Inflammatory macrophage (primary cell): ENCODE measurements at places on chromosomes 2 and 18.
A peak's percentile ranks its signal among the peaks of the same experiment; 100 is the strongest.

DNA sequence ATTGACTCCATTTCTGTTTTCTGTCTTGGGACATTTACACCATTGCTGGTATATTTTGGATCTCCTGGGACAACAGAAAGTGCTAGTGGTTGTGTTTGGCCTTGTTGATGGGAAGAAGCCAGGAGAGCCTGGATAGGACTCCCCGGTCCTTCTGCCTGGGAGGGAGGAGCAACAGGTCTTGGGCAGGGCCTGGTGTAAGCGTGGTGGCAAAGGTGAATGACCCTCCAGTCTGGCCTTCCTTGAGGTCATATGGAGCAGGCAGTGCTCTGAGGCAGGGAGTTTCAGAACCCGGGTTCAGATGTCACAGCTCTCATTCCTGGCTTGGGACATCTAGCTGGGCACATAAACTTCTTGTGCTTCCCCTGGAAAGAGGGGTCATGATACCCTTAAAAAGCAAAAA, 56.0 kb upstream of the RBM44 start:
- DNase-seq: no peak

DNA sequence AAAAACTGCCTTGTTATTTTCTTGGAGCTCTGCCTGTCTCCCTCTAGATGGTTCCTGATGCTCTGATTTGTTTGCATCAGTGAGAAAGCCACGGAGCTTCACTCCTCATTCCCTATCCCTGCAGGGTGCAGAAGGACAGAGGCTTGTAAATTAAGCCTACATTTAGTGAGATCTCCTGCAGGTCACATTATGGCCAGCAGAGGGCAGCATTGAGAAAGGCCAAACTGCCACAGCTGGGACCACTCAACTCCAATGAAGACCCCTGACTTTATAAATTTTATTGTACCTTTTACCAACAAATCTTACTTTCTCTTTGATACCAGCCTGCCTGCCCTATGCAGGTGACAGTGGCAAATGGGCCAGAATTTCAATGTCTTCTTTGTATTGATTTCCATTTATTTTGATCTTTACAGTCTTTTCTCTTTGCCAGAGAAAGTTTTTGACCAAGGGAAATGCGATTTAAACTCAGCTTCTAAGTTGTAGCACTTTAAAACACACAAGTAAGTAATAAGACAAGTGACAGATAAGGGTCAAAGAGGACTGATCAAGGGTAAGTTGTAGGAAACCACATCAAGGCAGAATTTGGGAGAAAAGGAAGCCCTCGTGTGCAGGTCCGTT, 1029.1 kb upstream of the KLHL29 start:
- peak; percentile 38 for DNase-seq

- DNase-seq: no peak
Measured at GRCh38 chr2:74593826-74594772, 39.6 kb downstream of the DOK1 start.

DNA sequence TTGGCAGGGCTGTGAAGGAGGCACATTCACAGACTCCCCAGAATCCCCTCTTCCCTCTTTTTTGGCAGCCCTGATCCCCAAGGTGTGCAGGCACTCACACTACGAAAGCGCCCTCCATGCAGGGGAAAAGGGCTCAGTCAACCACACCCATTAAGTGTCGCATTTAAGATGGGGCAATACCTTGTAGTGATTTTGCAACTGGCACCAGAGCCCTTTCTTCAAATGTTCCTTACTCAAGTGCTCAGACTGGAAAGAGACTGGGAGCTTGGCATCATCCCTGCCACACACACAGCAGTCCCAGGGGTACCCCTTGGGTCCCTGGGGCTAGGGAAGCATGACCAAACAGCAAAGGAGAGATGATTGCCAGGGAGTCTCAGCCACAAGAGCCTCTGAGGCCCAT, 190.1 kb downstream of the HAUS1 start:
- DNase-seq: peak; percentile 61

DNA sequence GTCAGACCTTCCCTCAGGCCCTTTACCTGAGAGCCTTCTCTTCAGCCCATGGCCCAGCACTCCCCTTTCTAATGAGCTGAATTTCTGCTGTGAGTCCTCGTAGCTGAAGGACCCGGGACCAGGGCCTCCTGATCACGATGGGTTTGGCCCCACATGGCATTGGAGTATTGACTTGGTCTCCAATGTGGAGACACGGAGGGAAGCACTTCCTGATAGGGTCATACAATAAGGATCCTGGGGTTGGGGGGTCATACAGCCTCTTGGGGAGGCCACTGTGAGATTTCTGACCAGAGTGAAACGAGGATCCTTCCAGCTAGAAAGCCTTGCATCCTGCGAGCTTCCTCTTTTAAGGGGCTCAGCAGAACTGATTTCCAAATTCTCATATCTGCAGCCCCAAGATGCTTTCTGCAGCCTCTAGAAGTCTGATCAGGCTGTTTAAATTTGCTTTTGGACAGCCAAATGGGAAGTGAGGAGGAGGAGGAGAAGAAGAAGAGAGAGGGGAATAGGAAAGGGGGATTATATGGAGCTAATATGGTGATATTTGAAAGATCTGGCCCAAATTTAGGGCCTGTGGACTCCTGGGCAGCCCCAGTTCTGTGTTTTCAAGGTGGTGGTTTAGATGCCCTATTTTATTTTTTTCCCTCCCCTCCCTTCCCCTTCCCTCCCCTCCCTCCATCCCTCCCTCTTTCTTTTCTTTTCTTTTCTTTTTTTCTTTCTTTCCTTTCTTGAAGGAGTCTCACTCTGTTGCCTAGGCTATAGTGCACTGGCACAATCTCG, 38.9 kb downstream of the RHOB start:
- DNase-seq: peak; percentile 39

DNA sequence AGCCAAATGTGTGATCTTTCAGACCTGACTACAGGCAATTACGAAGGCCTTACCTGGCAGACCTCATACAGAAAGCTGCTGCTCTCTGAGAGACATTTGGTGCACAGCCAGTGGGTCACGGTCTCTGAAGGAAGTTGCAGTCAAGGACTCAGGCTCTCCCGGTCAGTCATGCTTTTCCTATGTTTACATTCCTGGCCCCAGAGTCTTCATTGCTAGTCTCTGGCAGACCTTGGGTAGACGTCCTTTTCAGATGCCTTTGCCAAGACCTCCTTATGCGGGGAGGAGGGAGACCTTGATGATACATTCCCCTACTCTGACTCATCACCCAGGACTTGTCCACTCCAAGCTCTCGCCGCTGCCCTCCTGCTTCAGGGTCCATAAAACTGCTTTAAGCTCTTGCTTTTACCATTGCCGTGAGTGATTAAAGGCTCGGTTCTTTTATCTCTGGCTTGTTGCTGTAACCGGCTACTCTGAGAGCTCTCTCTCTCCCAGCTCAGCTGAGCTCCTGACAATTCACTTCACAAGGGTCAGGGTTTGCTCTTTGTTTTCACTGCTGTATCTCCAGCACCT, 62.0 kb upstream of the SLC35F5 start:
- no peak for DNase-seq

DNA sequence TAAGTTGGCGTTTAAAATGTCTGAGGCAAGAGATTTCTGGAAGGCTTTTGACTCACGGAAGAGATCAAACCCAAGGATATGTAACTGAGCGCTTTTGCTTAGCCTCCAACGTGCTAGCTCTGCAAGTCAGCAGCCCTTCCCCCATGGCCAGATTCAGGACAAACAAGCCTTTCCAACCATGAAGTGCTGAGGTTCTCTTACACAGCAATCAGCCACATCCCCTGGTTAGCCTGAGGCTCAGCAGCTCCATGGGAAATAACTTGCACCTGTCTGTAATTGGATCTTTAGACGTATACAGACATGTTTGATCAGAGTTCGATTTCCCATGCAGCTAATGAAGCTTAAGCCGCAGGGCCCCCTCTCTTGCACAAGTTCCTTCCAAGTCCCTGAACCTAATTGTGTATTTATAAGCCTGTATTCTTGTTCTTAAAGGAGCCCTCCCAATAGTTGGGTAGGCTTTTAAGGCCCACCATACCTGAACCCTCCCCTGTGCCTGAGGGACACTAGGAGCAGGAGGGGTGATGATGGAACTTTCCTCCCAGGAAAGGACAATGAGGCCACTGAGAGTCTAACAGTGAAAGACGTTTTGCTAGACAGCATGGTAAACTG, 2.1 kb upstream of the TMEM131 start:
- no peak for DNase-seq

DNA sequence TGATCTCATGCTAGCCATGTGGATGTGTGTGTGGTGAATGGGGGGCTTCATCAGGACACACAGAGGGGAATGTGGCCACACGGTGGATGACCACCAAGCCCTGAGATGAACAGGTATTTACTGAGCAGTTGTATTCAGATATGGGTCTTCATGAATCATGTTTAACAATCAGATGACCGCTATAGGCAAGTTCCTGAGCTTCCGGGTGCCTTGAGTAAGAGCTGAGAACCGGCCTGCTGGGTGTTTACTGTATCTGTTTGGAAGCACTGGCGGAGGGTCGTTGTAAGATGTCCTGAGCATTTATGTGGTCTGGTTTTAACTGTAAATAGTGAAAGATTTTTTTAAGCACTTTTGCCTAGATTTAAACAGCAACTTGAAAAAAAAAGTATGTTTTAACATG, 43.9 kb downstream of the BOLA3 start:
- no peak for DNase-seq

DNA sequence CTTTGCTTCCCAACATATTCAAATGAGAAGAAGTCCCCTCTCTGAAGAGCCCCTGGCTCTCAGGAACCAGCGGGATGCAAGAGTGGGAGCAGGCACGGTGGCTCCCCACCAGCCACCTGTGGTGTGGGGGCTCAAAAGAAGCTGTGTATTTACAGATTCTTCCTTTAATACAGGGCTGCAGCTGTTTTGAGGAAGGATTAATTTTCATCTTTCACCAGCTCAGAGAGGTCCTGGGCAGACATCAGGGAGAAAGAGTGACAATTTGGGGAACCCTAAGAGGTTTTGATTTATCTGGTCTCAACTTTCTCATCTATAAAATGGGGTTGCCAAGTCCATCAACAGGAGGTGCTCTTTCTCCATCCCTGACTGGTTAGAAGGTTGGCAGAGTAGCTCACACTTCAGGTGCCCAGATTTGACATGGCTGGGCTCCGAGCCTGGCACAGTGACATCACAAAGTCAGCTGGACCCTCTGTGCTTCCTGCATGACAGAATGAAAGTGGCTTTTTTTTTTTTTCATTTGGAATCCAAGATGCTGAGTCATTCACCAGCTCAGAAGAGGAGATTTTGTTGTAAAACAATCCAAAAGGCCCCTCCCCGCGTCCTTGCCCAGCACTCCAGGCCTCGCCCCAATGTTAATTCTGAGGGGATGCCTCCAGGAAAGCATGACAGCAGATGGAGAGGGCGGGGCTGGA, 15.5 kb upstream of the SIX2 start:
- DNase-seq: no peak

DNA sequence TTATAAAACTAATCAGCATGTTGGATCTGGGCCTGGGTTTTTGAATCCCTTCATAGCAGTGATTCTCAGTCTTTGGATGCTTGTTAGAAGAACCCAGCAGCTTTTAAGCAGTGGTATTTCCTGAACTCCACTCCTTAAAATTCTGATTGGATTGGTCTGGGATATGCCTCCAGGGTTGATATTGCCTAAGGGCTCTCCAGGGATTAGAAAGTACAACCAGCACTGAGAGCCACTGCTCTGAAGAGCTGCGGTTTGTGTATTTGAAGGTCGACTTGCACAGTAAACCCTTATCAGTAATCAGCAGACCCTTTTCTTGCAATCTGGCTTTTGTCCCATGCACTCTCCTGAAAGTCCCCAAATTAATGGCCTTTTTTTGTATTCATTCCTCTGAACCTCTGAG, 17.0 kb upstream of the RBMS1 start:
- DNase-seq: no peak

GRCh38 chr2:143758629-143759330, 629.6 kb downstream of the ARHGAP15 start:
- DNase-seq: no peak

GRCh38 chr2:110858993-110859701, 126.8 kb downstream of the ACOXL start:
- DNase-seq: no peak

DNA sequence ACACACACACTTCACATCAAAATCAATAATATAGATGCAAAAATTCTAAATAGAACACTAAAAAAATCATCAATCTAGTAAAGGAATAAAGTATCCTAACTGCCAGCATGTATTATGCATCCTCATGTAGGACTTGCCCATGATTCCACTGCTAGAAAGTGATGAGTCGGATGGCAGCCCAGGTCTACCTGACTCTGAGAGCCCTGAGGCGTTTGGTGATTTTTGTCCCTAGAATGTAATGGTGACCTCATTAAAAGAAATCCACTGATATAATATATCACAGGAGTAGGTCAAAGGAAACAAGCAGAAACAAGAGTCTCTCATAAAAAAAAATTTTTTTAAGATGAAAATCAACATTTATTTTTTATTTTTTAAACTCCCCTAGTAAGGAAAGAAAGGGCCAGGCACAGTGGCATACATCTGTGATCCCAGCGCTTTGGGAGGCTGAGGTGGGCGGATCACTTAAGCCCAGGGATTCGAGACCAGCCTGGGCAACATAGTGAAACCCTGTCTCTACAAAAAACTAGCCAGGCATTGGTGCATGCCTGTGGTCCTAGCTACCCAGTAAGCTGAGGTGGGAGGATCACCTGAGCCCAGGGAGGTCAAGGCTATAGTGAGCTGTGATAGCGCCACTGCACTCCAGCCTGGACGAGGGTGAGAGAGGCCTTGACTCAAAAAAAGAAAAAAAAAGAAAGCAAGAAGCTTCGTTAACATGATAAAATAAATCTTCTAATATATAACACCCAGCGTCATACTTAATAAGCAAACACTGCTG, 24.4 kb upstream of the ACTG2 start:
- no peak for DNase-seq

DNA sequence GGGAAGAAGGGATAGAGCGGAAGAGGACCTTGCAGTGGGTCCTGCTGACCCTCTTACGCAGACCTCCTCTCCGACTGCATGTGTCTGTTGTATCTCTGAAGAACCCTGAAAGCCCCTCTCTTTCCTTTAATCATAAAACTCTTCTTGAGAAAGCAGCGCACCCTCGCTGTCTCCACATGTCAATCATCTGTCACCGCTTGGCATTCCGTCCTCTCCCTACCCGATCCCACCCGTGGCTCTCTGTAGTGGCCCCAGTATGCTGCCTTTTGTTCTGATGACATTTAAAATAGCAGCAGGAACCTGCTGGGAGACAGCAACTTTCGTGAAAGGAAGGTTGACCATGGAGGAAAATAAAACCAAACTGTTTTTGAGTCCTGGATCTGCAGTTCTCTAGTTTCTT, 582.9 kb upstream of the SALL3 start:
- DNase-seq: no peak

DNA sequence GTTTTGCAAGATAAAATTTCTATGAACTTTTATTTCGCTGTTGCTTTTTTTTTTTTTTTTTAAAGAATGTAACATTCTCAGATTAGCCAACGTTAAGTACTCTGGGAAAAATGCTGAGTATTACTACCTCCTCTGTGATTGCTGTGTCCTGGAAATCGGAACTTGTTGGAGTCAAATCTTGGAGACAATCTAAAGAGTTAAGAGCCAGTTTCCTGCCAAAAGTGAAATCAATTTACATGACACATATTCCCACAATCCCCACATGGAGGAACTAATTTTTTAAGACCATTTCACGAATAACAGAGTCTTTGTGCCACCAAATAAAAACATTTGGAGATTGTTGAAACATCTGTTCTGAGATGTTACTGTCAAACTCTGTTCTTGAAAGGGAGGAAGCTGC, 127.8 kb downstream of the MEP1B start:
- DNase-seq: no peak
